ENCODE measurements at places on chromosomes 3 and 15.

DNA sequence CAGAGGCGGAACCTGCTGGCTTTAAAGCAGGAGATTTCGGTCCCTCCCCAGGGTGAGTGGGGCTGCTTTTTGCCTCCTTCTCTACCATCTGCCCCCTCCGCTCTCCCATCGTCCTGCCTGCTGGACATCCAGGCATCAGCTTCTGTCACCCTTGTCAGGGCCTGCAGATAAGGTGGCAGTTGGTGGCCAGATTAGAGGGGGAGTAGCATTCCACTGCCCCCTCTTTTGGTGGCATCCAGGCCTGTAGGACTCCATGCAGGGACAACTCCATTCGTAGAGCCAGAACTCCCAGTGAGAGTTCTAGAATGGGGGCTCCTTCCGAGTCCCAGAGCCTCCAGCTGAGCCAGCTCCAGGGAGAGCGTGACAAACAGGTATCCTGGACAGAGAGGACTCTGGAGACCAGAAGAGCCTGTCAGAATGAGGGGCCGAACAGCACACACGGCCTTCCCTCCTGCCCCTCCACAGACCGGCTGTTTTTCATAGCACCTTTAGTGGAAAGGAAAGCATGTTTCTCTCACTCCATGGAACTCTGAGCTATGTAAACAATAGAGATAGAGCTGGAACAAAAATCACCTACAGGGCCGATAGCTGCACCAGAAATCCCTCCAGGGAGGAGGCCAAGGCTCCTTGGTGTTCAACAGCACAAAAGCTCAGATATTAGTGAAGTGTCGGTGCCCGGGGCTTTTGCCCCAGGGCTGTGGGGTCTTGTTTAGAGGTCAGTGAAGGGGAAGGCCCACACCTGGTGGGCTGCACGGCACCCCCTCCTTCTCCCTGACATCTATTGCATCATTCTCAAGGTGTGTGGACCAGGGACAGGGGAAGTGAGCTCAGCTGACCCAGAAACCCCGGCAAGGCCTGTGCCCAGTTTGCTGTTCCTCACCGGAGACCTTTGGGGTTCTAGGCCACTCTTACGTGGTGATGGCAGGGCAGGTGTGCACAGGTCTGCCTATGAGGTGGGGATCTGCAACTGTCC is 34.2 kb downstream of the MAGEF1 start:
- DNase-seq = no peak

DNA sequence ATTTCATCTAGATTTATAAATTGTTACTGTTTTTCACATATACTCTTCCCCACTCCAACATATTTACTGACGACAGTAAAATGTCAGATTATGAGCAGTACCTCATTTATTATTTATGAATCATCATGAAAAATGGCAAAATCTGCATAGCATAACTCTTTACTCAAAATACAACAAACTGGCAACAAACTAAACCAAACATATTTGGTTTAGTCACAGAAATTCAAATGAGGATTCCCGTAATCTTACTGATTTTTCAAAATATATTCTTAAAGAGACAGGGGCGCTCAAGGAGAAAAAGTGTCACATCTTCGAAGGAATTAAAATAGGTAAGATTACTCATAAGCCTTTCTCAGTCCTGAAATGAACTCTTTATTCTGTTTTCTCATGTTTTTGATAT is 3.0 kb upstream of the GPR87 start:
- no peak for DNase-seq

- no peak for DNase-seq
These were observed 31.3 kb upstream of the BLM start for GRCh38 chr15:90685591-90686434.

GRCh38 chr3:186826410-186826975 is 16.0 kb upstream of the ADIPOQ start:
- peak; percentile 22 for DNase-seq

DNA sequence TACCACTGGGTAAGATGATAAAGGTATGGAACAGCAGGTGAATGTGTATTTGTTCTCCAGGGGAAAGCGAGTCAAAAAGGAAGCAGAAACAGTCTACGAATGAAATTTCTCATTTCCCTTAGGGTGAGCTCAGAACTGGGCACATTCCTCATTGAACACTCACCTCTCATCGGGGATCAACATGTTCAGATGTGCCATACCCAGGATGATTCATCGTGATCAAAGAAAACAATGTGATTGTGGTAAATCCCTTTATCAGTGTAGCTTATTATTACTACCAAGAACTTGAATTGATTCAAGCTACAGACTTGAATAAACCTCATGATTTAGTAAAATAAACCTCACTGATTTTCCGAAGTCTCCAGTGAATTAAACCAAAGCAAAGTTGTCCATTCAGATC is 72.1 kb downstream of the GJD2 start:
- no peak for DNase-seq

DNA sequence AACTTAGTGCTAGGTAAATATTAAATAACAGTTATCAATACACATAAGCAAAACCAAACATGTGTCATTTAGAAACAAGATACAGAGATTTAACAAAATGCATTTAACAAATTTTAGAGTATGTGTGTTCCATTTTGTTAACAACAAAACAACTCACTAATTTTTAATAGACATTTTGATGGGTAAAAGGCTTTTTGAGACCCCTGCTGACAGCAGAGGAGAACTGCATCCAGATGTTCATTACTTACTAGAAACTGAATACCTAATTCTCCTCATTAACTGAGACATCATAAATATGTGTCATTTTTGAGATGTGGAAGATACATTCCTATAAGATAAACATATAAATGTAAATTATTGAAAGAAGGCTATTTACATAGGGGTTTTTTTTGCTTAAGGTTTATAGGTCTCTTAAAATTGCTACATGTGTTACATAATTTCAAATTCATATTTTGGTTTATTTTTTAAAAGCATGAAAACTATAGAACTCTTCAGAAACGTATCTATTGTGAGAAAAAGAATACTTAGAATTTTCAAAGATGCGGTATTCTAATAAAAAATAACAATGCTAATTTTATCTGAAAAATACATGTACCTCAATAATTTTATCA is 1009.8 kb downstream of the TUSC7 start:
- no peak for DNase-seq

- DNase-seq = no peak
These were observed 21.2 kb downstream of the IL5RA start for GRCh38 chr3:3089017-3089416.

DNA sequence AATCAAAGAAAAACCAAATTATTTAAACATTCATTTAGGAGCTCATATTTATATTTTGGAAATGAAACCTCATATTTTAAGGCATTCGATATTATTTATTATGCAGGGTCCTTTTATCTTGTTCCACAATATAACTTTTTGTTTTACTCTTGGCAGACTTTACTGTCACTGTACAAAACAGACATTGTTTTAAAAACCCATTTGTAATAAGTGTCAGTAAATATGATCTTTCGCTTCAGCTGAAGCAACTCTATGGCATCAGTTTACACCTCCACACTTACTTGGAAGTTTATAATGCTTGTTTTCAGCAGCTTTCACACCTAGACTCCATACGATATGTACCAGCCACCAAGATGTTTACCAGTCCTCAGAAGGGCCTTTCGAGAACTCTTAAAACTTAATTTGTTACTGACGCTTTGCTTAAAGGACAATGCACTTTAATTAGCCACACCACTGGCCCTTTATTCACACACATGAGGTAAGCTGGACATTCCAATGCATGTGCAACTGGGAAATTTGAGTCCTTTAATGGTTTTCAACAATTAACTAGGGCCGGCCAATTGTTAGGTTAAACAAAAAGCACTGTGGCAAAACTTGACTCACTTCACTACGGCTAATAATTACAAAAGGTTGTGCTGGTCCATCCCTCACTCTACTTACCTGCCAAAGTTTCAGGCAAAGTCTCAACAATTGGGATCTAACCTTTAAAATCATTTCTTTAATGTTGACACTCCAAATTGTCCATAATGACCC is 16.7 kb downstream of the WWTR1 start:
- DNase-seq = no peak
